Activated effector memory CD4-positive, alpha-beta T cell treated with Interleukin-2 at 50 U/mL for 16 hours (primary cell): ENCODE measurements at places on chromosomes 2 and 18.
A peak's percentile ranks its signal among the peaks of the same experiment; 100 is the strongest.

- DNase-seq: no peak
Measured at GRCh38 chr2:56009758-56010458, 86.3 kb upstream of the EFEMP1 start.

DNA sequence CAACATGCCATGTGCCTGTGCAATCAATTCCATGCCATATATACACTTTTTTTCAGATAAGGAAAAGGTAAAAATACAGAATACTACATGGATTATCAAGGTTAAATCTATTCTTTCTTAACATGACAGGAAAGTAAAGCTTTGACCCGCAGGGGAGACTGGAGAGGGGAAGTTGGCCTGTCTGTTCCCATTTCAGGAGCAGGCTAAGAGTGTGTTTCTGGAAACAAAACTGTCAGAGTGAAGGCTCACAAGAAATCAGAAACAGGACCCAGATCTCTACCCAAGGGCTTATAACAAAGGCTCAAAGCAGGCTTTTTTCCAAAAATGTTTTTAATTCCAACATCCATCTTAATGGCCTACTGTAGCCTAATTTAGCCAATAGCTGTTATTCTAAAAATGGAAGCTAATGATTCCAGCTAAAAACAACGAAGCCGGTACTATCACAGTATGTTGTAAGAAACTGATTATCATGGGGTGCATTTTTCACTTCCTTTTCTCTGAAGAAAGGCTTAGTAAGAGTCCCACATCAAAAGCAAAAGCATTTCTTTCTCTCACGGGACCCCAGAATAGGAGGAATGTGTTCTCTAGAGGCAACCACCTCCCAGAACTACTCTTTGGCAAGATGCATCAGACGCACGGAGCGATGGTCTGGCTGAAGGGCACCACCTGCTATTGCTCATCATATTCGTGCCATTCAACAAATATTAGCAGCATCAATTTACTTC is 41.4 kb downstream of the FECH start:
- no peak for DNase-seq

- DNase-seq: no peak
Measured at GRCh38 chr2:178860551-178860950, 53.3 kb upstream of the TTN start.

GRCh38 chr2:119496682-119497081 is 27.6 kb downstream of the SCTR start:
- DNase-seq: no peak

- no peak for DNase-seq
Measured at GRCh38 chr2:241814643-241815476, 5.9 kb downstream of the NEU4 start.

DNA sequence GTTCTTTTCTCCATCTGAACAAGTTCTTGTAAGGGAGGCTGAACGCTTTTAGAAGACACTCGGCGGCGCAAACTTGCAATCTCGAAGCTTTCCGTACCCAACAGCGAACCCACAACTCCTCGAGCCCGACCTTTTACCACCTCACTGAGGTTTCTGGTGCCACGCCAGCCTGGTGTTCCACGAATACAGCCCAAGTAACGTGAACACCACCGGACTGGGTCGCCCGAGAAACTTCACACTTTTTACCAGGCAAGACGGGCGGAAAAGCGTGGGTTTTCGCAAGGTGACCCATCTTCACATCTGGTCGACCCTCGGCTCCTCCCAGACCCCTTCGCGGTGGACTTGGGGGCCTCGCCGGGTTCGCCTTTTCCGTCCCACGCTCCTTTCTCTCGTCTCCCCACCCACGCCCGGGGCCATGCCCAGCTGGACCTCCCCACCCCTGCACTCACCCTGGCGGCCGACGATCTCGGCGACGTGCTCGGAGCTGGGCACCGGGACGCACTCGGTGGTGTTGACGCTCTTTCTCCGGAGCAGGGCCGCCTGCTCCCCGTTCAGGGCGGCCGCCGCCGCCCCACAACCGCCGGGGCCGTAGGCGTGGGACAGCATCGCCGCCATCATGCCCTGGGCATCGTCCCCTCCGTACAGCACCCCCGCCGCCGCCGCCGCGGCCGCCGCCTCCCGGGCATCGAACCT is 1.2 kb downstream of the MEX3C start:
- peak; percentile 49 for DNase-seq

DNA sequence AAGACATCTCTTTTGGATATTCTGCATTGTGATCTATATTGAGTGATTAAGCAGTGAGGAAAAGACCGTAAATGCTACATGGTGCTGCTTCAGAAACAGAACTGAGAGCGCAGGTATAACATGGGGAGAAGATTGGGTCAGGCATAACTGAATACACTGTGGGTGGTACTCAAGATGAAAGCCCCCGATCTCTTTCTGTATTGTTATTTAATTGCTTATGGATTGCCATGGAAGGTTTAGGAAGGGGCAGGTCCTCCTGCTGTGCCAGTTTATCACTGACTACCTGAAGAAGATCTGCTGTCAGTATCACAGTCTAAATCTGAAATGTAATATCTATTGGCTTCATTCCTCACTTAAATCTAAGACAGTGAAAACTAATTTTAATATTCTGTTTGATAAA is 1568.7 kb upstream of the CELF4 start:
- DNase-seq: no peak

DNA sequence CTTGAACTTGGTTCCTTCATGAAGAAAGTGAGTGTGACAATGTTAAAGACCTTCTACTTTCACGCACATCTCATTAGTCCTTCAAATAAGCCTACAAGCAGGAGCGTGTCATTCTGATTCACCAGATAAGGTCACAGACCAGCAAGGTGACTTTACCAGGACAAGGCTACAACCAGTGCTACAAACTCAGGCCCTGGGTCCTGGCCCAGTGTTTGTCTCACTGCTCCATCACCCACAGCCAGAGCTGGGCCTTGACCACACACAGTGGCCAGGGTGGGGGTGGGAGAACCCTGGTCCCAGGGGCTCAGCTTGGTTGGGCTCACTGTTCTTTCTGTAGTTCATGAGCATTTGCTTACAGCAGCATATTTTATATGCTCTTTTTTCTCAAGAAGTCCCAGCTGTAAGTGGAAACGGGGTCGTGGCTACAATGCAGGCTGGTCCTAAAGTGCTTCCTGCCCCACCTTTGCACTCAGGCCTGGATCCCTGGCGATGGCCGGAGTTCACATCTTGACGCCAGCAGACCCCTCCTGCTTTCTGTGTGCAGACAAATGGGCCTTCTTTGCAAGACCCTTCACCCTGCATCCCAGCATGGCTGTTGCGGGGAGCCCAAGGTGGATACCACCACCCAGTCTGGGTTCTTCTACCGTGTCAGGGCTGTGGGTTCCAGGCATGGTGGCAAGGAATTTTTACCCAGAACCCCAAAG is 153.6 kb upstream of the EPAS1 start:
- DNase-seq: no peak

DNA sequence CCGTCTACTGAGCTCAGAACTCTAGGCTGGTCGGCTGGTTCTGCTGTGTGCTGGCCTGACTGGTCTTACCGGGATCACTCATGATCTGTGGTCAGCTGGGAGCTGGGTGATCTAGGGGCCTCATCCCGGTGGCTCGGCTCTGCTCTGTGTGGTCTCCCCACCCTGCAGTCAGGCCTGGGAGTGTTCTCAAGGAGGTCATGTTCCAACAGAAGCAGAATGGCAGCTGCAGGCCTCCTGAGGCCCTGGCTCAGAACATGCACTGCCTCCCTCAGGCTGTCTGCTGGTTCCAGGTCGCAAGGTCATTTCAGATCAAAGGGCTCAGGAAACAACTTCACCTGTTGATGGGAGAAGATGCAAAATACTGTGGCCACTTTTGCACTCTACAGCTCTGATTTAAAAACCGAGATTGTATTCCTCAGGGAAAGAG is 81.1 kb upstream of the RFX8 start:
- DNase-seq: no peak

DNA sequence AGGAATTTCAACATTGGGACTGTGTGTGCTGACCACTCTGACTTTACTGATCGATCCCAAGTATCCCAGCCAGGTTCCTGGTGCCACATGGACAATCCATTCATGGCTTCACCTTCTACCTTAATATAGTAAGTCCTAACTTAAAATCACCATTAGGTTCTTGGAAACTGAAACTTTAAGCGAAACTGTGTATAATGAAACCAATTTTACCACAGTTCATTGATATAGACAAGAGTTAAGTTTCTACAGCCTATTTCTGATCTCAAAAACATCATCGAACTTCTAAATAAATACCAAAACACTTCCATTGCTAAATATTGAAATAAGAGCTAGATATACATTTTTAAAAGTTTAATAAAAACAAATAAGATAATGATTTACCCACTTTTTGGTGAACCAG is 4.4 kb upstream of the EXOC6B start:
- no peak for DNase-seq

DNA sequence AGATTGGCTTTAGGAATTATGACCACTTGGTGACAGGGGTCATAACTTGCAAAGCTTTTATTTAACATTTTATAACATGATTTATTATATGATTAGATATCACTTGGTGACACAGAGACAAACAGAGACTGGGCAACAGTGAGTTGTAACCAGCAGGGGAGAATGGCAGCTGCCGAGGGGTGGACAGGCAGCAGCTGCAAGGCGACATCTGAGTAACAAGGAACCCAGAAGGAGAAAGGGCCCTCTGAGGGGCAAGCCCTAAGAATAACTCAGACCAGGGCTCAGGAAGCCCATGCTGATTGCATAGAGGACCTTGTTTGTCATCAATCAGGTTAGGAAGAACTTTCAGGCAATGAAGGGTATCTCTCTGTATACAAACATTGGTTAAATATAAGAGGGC is 339.9 kb upstream of the SOX11 start:
- DNase-seq: no peak

DNA sequence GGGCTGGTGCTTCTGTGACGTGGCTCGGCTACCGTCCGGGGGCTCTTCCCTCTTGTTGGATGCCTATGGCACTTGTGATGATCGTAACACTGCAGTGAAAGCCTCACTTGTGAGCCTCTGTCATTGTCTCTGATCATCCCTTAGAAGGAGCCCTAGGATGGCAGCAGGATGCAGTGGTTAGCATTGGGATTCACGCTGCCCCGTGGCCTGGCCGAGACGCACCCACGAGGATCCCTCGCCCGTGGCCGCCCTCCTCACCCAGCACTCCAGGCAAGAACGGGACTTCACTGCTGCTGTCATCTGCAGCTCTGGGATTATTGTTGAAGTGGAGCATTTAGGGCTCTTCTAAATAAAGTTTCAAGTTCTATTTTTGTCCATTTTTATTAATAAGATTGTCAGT is 46.8 kb upstream of the CTDP1 start:
- DNase-seq: no peak

- no peak for DNase-seq
Measured at GRCh38 chr18:33507019-33507418, 66.5 kb upstream of the CCDC178 start.

DNA sequence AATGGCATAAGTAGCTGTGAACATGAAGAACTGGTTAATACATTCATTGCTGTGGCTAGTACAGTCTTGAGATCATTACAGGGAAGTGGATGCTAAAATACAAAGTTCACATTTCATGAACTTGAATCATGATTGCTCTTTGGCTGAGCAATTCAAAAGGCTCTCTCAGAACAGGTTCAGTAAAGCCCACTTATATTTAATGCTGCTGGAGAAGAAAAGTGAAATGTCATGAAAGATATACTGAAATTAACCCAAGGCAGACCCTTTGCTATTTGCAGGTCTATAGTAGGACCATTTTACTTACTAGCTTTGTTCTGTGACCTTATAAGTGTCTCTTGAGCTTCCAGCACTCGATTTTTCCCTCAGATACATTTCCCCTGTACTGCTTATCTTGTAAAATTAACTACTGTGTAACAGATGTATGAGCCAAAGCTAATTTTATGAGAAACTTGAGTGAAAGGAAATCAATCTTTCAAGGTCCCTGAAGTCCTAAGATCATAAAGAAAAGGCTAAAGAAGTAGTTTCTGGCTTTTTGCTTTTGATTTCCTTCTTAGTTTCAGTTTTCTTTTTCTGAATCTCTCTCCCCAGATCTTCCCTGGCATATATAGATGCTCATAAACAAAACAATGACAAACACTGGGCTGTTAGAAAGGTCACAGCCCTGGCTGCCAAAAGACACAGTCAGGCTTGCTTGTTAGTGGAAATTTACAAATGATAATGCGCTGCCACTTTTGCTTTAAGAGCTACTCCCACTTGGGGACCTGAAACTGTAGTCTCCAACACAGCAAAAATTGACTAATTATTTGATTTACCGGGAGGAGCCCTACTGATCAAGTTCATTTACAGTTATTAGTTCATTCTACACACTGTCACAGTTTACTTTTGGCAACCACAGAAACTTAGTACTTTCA is 132.7 kb upstream of the XPO1 start:
- DNase-seq: no peak

DNA sequence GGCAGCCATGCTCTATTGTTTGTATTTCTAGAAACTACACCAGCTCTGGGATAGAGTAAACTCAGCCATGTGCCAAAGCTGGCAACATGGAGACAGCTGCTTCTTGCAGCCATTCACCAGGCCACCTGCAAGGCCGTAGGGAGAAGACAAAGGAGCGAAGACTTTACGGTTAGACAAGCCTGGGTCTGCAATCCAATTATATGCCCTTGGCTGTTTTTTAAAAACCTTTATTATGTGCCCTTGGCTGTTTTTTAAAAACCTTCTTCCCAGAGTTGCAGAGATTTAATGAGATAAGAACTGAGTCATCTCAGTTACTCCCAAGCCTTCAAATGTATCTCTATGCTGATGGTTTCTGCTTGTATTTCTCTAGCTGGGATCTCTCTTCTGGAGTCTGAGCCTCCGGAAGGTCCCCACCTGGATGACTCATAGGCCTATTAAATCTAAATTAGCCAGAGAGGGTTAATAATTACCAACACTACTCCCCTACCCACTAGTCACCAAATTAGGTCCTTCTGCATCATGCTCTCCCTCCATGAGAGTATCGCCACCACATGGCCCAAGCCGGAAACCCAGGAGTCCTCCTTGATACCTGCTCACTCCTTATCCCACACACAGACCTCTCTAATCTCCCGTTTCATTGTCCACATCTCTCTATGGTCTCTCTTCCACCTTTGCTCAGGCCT is 17.5 kb upstream of the DPP4 start:
- DNase-seq: no peak

GRCh38 chr2:96891591-96892333 is 21.9 kb upstream of the SEMA4C start:
- peak; percentile 49 for DNase-seq

- DNase-seq: peak; percentile 51
Measured at GRCh38 chr18:23498877-23499276, 4.4 kb upstream of the RMC1 start.

- no peak for DNase-seq
Measured at GRCh38 chr18:54433857-54434256, 76.2 kb downstream of the C18orf54 start.

- no peak for DNase-seq
Measured at GRCh38 chr2:64276417-64277095, 132.3 kb upstream of the PELI1 start.

GRCh38 chr2:103605071-103605780 is 843.4 kb downstream of the TMEM182 start:
- no peak for DNase-seq
